ENCODE measurements at places on chromosomes 13 and 19.

GRCh38 chr19:35592226-35592625, 6.3 kb downstream of the PMIS2 start:
- peak; percentile 19 for DNase-seq

DNA sequence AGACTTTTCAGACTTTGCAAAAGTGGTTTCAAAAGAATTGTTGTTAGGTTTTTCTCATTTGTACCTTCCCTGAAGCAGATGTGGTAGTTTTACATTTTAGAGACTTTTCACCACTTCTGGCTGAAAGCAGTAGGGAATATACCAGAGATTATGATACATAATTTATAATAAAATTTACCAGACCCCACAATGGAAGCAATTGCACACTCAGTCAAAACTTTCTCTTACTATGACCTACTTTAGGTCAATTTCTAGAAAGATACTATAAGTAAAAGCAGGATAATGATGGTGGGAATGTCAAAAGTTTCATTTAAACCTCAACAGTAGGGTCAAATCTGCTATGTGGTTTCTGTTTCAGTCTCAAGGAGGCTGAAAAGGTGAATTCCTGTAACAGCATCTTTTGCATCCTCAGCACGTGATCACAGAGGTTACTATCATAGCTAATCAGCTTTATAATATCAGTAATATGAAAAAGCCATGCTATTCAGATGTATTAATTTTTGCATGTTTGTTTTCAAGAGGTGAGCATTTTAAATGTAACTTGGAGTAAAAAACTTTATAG, 26.9 kb downstream of the PCCA start:
- no peak for DNase-seq

DNA sequence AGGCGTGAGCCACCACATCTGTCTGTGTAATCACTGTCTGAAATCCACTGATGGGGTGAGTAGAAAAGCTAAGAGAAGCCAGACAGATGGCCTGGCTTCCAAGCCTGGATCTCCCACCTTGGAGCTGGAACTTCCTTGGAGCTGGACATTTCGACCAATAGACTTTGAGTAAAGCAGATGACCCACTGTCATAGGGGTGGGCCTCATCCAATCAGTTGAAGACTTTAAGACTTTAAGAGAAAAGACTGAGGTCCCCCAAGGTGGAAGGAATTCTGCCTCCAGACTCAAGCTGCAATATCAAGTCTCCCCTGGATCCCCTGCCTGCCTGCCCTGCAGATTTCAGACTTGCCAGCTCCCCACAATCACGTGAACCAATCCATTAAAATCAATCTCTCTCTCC, 20.7 kb downstream of the VSTM1 start:
- DNase-seq, result no peak

- no peak for DNase-seq
Observed at GRCh38 chr13:84487752-84488151, 605.5 kb upstream of the SLITRK1 start.

DNA sequence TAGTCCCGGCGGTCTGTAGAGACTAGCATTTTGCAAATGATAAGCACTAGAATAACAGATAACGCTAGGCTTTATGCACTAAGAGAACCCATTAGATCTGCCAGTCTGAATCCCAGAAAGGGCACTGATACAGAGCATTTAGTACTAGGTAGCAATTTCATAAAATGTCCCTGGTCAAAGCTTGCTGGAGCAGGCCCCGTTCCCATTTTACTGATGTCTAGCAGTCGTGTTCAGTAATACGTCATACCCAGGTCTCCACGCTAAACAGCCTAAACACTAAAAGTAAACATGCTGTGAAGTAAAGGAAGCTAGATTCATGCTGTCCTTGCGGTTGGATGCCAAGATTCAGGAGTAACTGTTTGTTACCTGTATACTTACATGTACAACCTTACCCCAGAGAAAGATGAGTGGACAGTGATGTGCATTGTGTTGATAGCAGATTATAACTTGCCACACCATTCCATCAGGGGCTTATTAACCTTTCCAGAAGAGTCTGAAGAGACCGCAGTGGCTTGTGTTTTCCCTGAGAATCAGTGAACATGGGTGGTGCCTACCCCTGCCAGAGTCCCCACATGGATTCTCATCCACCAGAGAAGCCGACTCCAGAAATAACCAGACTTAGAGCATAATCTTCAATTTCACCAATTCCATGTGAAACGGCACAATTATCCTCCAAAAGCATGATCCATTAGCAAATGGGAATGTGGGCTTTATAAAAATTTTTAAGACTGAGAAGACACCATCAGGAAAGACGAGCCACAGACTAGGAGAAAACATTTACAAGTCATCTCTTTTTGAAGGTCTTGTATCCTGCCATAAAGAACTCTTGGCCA, 3.4 kb upstream of the RPS11 start:
- peak; percentile 51 for DNase-seq

GRCh38 chr19:9132422-9132821, 5.7 kb upstream of the OR7G3 start:
- DNase-seq, result peak; percentile 80

Measured in M059J (cell line).